Right renal pelvis (tissue), 4 donors: ENCODE measurements at places on chromosomes 7 and 10.

DNA sequence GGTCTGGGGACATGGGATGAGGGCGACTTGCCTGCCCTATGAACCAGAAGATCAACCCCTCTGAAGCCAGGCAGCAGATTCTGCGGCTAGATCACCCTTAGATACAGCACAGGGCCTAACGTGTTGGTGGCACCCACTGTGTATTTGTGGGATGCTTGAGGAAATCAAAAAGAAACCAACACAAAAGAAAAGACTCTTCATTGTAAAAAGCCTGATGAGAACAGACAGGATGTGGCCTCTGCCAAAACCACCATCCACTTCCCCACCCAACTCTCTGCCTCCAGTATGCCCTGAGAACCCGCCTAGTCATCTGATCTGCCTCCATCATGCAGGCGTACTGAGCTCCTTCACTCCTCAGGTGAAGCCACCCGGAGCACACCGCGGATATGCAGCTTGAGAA lies 97.2 kb upstream of the INSYN2A start:
- DNase-seq = no peak

DNA sequence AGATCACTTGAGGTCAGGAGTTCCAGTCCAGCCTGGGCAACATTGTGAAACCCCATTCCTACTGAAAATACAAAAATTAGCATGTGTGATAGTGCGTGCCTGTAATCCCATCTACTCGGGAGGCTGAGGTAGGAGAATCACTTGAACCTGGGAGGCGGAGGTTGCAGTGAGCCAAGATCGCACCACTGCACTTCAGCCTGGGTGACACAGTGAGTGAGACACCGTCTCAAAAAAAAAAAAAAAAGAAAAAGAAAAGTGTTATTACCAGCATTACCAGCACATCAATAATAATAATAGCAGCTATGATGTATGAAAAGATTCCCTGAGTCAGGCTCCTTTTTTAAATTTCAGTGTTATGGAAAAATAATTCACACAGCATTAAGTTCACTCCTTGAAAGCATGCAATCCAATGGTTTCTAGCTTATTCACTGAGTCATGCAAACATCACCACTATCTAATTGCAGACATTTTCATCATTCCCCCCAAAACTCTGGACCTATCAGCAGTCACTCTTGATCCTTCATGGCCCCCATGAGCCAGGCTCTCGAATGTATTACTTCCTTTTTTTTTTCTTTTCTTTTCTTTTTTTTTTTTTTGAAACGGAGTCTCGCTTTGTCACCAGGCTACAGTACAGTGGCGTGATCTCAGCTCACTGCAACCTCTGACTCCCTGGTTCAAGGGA lies 228.4 kb downstream of the FANK1 start:
- DNase-seq = no peak

DNA sequence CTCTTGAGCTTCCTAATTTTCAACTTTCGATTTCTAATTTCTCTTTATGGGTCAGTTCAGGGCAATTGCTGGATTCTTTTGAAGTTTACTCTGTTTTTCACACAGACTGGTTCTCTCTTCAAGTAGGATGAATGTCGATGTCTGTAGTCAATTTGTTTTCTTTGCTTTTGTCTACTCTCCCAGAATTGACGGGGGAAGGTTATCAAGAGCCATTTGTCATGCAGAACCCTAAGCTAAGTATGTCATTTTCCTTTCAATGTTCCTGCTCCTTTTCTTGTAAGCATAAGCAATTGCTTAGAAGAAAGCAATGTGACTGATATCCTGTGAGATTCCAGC lies 53.7 kb downstream of the SLC39A12 start:
- no peak for DNase-seq

- no peak for DNase-seq
Measured at GRCh38 chr10:73467206-73467605, 28.6 kb downstream of the PPP3CB start.

- no peak for DNase-seq
Measured at GRCh38 chr10:102812231-102812876, 24.9 kb downstream of the CYP17A1 start.

- no peak for DNase-seq
Measured at GRCh38 chr7:117113871-117114270, 160.6 kb downstream of the ST7 start.

DNA sequence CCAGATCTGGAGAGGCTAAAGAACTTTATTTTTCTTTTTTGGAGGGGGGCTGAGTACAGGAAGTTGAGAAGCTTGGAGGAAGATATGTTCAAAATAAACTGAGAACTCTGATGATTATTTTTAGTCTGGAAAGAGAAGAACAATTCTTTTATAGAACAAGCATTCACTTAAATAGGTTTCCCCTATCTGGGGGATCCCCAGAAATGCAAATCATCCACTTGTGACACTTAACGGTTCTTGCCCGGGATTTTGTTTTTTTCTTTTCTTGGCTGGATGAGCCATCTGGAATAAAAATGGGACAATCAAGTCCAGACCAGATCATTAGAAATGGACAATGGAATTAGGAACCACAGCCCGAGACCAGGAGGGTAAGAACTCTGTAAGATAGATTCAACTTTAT lies 95.9 kb upstream of the EGR2 start:
- DNase-seq = no peak

DNA sequence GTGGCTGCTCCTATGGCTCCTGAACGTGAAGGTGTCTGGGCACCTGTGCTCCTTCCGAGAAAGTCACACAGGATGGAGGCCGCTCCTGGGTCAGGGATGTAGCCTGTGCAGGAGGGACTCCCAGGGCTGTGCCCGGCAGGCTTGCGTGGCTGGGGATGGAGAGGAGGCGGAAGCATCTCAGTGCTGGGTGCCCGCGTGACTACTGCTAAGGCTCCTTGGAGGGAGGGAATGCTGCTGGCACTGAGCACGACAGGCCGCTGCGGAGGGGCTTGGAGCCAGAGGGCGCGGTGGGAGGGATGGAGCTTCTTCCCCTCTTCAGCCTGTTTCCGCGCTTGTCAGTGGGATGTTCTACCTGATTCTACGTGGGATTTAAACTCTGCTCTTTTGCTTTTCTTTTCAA lies 35.0 kb downstream of the ADCY1 start:
- no peak for DNase-seq

DNA sequence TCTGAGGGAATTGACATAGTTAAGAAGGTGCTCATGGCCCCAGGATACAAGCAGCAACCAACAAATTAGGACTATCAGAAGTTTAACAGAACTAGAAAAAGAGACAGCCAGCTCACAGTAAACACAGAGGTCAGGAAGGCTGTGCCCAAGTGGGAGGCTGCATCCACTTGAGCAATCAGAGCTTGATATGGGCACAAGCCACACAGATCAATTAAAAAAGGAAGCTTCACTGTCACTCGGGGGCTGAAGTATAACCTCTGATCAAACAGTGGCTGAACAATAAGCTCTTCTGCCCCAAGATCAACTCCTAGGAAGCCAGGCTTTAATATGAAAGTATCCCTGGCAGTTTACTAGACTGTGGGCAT lies 40.0 kb downstream of the ZNF438 start:
- DNase-seq = no peak

GRCh38 chr7:29843726-29844125 lies 37.4 kb downstream of the WIPF3 start:
- DNase-seq = no peak

- DNase-seq = no peak
Measured at GRCh38 chr10:11871466-11871865, 48.3 kb downstream of the PROSER2 start.

DNA sequence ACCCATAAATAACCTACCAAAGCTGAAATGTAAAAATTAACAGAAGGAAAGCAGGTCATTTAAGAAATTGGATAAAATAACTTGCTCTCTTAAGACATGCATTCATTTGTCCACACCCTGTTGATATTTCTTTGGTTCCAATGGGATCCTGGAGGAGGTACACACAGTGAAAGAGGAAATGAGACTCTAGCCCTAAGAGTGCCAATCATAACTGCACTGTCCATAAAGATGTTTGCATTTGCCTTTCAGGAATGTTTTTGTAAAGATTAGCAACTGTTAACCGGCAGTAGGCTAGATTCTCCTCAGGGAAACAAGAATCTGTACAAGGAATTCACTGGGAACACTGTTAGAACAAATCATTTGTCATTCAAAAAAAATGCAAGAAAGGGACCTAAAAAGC lies 61.0 kb downstream of the MEOX2 start:
- DNase-seq = no peak

GRCh38 chr10:43584051-43584450 lies 9.6 kb upstream of the ZNF239 start:
- DNase-seq = no peak

GRCh38 chr7:106869954-106870353 lies 4.9 kb downstream of the PIK3CG start:
- DNase-seq = no peak

DNA sequence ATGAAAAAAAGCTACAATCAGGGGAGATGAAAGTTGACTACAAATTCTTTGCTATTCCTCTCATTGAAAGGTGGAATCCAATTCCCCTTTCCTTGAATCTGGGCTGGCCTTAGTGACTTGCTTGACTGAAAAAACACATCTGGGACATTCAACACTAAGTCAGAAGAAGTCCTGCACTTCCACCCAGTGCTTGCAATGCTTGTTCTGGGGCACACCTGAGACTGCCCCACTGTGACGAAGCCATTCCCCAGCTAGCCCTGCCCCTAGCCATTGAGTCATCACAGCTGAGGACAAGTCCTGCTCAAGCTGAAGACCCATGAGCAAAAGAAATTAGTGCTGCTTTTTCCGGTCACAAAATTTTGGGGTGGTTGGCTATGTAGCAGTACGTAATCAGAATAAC lies 19.2 kb upstream of the GRID1 start:
- no peak for DNase-seq

- no peak for DNase-seq
Measured at GRCh38 chr10:22217842-22218241, at the start of gene EBLN1. EBLN1 (minus strand) TSS chr10:22218015; CDS start chr10:22209983, 8,032 bp downstream.

- DNase-seq = no peak
Measured at GRCh38 chr10:132817701-132818211, 31.8 kb upstream of the NKX6-2 start.

DNA sequence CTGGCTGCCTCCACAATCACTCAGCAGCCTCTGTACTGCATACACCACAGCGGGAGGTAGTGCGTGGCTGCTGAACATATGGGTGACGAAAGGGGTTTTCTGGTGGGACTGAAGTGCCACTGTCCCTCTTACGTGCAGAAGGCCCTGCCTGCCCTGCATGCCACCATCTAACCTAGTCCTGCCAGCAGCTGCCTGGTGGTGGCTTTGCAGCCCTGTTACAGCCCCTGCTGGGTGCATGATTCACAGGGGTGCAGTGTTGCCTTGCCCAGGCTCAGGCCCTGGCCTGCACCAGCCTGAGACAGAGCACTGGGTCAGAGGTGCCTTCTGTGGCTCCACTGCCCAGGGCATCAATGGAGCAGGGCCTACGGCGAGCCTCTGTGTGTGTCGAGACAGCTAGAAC lies 50.1 kb downstream of the SYPL1 start:
- no peak for DNase-seq

GRCh38 chr7:87474533-87475358 lies 734 bp downstream of the ABCB4 start:
- DNase-seq = no peak

- DNase-seq = no peak
Measured at GRCh38 chr7:5595545-5596045, 172.0 kb upstream of the TNRC18 start.

GRCh38 chr7:151110941-151111645 lies 24.8 kb downstream of the AGAP3 start:
- DNase-seq = no peak

GRCh38 chr10:101839416-101840063 lies 4.1 kb downstream of the KCNIP2 start:
- DNase-seq = no peak

- no peak for DNase-seq
Measured at GRCh38 chr10:127372361-127372760, 176.0 kb upstream of the INSYN2A start.

- DNase-seq = no peak
Measured at GRCh38 chr10:90583416-90583815, 274.4 kb downstream of the HTR7 start.

DNA sequence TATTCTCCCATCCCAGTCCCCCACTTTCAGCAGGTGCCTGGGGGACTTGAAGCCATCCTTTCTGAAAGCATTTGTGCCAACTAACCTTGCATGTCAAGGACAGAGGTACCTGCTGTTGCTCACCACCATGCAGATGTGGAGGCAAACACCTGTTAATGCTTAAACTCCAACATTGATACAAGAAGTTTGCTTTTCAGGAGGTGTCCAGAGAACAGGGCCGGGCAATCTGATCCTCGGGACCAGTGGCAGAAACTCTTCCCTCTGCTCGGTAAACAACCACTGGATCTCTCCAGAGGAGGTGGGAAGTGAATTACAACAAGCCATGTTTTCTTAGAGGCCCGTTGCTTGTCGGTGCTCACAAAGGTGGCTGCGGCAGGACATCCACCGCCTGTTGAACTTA lies 54.7 kb downstream of the FGFR2 start:
- DNase-seq = no peak

GRCh38 chr7:50121286-50121685 lies 28.2 kb upstream of the ZPBP start:
- DNase-seq = no peak

- DNase-seq = no peak
Measured at GRCh38 chr10:75042292-75042974, 69.0 kb upstream of the SAMD8 start.

DNA sequence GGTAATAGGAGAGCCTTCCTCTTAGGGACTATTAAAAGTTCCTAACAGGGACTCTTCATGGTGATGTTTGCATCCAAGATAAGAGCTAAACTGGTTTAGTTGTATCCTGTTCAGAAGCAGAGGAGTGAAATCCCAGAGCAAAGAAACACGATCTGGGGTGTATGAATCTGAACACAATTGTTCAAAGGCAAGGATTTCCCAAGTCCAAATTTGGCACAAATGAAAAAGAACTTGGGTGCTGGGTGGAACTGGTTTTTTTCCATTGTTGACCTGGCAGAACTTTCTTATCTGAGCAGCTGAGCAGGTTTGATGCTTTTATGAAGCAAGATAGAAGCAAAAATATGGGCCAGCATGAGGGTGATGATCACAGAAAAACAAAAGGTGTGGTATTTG lies 6.0 kb downstream of the AGFG2 start:
- DNase-seq = no peak

GRCh38 chr7:93921186-93921585 lies 349 bp upstream of the GNG11 start:
- DNase-seq = no peak

GRCh38 chr7:107816011-107816566 lies 13.1 kb upstream of the SLC26A3 start:
- DNase-seq = no peak

- DNase-seq = no peak
Measured at GRCh38 chr10:8064436-8064835, 9.9 kb downstream of the GATA3 start.

- no peak for DNase-seq
Measured at GRCh38 chr10:48599830-48600134, 5.1 kb downstream of the ARHGAP22 start.

DNA sequence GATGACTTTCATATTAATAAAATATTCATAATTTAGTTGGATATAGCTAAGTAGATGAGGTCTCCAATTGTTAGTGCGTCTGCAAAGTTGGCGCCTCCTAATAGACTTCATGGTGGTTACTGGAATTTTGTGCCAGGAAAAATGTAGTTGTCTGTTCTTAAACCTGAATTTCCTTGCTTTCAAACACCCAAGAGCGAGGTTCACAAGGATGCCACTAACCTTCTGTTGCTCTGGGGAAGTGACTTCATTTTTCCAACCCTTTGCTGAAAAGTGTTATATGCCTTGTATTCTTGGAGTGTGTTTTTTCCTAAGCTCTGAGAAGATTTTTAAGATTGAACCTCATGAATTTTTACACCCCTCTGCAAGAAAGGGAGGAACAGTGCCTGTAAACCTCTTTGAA lies 98.9 kb upstream of the GLCCI1 start:
- DNase-seq = no peak
